ENCODE measurements at places on chromosomes 13 and 19.

DNA sequence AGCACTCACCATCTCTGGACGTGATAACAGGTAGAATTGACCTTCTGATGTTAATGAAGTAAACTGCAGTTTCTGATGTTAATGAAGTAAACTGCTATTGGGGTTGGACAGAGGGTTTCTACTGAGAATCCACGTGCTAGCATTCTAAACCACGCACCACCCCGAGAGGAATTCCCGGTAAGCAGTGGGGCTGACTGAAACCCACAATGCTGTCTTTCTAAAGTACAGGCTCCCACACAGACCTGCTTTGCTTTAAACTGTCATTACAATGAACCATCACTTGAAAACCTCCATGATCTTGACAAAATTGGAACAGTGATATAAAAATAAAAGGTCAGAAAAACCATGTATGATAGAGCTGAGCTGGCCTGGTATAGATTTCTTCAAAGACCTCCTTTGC is 559.0 kb downstream of the FGF9 start:
- no peak for DNase-seq

DNA sequence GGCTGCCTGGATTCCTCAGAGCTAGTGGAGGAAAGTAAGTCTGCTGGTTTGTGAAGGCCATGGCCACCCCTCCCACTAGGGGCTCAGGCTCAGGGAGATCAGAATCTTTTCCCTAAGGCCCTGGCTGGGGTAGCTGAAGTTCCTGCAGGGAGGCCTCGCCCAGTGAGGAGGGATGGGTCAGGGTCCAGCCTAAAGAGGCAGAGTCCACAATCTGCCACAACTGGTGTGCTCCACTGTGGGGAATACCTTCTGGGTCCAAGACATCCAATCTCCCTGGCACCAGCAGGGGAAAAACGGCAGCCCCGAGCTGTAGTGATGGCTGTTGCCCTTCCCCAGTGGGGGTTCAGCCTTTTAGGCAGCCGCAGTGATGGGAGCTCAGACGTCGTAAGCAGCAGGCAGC is 23.2 kb downstream of the IGFL3 start:
- no peak for DNase-seq

DNA sequence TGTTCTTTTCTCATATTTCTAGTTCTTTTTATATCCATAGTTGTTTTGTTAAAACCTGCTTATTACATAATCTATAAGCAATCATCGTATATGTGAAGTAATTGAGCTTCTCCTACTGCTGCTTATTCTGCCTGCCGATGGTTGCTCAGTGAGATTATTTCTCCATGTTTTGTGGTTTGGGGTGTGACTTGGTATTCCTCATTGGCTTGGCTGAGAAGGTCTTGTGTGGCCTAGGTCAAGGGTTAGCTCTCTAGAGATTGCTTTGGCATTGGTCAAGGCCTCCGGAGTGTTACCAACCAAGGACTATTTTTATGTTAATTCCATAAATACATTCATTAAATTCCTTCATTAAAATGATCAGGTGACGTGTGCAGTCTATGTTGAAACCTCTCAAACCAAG is 302.8 kb downstream of the MYO16 start:
- no peak for DNase-seq

- DNase-seq = no peak
Observed at GRCh38 chr13:94261163-94261562, 218.3 kb downstream of the DCT start.

DNA sequence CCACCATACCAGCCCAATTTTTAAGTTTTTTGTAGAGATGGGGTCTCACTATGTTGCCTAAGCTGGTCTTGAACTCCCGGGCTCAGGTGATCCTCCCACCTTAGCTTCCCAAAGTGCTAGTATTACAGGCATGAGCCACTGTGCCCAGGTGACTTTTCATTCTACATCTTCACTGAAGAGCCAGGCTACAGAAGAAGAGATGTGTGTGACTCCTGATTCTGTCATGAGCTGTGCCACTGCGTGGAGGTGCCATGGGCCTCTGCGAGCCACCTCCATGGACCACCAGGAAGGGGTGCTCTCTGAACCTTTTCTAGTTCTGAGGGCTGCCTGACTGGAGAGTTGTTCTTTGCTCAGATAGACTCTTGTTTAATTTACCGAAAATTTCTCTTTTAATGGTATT is 56.6 kb upstream of the RANBP3 start:
- DNase-seq = no peak

DNA sequence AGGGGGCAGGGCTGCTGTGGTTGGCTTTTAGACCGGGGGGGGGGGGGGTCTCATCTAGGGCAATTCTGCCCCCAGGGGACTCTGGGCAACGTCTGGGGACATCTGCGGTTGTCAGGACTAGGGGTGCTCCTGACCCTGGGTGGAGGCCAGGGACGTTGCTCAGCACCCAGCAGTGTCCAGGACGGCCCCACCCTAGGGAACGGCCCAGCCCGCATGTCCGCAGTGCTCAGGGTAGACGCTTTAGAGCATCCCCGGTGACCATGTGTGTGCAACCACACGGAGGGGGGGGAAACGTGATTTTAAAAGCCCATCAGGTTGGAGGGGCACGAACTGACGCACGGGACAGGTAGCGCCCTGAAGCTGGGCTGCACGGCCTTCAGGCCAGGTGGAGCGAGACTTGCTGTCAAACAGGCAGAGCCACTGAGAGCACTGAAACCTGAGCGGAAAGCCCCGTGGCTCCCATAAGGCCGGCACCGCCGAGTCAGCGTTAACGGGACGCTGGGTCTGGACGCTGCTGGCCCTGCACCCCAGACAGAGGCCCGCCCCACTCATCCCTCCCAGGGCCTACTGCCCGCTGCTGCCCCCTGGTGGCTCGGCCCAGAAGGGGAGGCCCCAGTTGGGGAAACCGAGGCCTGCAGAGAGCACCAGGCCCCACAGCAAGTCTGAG is 8.3 kb downstream of the CACTIN start:
- peak; percentile 87 for DNase-seq

GRCh38 chr19:29365836-29366417 is 153.0 kb upstream of the UQCRFS1 start:
- peak; percentile 4 for DNase-seq

- DNase-seq = no peak
Observed at GRCh38 chr13:50626101-50626547, 217.4 kb downstream of the DLEU7 start.

- DNase-seq = no peak
Observed at GRCh38 chr13:34654647-34655046, 287.4 kb upstream of the NBEA start.

DNA sequence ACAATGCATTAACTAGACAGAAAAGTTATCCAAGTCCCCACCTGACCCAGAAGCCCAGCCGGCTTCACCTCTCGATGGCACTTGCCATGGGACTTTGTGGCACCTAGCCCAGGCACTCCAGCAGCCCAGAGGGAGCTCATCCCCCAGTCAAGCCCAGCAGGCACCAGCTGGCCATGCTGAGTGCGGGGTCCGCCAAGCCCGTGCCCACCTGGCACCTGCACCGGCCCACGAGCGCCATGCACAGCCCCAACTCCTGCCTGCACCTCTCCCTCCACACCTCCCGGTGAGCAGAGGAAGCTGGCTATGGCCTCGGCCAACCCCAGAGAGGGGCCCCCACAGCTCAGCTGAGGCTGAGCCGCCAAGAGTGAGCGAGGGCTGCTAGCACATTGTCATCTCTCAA is 1759.1 kb downstream of the OLFM4 start:
- DNase-seq = no peak

- no peak for DNase-seq
Observed at GRCh38 chr19:35178701-35179100, 24.2 kb downstream of the FXYD5 start.

DNA sequence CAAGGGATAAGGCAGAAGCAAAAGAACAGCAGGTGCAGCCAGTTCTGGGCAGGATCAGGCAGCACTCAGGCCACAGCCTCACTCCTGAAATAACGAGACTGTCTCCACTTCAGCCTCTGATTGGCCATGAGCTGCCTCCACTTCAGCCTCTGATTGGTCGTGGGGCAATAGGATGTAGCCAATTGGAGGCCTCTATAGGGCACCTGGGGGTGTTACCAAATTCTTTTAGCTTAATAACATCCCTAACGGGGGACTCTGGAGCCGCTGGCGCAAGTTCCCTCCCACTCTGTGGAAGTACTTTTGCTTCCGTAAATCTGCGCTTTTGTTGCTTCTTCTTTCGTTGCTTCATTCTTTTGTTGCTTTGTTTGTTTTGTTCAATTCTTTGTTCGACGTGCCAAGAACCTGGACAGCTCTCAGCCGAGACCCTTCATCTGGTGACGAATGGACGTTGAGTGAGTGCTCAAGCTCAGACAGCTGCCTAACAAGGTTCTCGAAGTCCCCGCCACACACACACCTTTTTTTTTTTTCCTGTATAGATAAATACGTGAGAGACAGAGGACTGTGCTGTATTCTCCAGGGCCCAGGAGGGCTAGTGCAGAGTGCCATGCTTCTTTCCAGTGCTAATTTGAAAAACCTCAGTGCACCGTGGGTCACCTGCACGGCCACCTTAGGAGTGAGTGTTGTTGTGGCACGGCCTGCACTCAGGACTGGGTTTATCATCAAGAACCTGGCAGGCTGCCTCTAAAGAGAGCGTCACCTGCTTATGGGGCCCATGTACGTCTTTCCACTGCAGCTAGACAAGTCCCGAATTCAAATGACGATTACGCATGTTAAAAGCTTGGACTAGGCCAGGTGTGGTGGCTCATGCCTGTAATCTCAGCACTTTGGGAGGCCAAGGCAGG is 32.0 kb upstream of the TUBGCP3 start:
- no peak for DNase-seq

DNA sequence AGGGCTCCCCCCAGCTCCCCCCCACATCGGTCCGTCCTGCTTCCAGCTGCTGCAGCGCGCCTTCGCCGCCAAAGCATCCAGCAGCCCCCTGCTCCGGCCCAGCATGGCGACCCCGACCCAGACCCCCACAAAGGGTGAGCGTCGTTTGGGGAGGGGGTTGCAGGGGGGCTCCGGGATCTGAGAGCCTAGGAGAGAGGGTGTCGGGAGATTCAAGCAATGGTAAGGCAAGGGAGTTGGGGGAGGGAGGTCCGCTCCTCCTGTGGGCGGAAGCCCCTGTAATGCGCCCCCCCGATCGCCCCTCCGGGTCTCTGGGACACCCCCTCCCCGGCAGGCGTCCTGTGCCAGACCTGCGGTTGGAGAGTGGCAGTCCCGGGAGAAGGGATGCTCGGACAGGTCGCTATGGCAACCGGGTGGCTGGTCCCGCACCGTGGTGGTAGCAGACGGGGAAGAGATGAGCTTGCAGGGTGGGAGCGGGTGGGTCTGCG is at the start of gene FXYD7:
TSS of gene FXYD7 (plus strand) at position 25 of the 485 bp plus-strand sequence. CDS start at position 104, 79 bp downstream.
- no peak for DNase-seq

GRCh38 chr19:11400798-11401197 is 16.7 kb upstream of the EPOR start:
- no peak for DNase-seq

GRCh38 chr19:45467115-45467455 is 711 bp upstream of the FOSB start:
- no peak for DNase-seq

DNA sequence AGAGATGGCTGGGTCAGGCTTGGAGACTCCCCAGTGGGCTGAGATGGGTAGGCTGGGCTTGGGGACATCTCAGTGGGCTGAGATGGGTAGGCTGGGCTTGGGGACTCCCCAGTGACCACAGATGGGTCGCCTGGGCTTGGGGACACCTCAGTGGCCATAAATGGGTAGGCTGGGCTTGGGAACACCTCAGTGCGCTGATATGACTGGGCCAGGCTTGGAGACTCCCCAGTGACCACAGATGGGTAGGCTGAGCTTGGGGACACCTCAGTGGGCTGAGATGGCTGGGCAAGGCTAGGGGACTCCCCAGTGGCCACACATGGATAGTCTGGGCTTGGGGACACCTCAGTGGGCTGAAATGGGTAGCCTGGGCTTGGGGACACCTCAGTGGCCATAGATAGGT is 12.8 kb downstream of the IQCN start:
- no peak for DNase-seq

GRCh38 chr19:3034656-3035541 is 5.8 kb upstream of the TLE2 start:
- DNase-seq = no peak

GRCh38 chr13:21297914-21298831 is 121.7 kb downstream of the MRPL57 start:
- DNase-seq = peak; percentile 95

- no peak for DNase-seq
Observed at GRCh38 chr19:36203293-36203692, 11.2 kb downstream of the ZNF565 start.

DNA sequence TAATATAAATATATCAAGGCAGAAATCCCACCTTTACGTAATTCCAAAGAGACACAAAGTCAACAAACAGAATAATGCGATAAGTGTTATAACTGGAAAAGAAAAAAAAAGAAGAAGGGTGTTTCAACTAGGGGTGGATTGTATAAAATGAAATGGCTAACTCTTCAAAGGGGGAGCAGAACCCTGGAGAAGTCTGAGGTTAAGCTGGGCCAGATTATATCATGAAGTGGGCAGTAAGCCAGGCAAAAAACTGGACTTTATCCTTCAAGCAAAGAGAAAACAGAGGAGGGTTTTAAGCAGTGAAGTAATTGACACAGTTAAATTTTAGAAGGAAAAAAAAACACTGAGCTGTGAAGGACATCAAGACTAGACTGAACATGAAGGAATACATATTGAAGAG is 41.9 kb downstream of the TBC1D4 start:
- no peak for DNase-seq
